ENCODE measurements at places on chromosomes 5 and 9.

- no peak for DNase-seq
These were observed 126.3 kb downstream of the PDE4D start for GRCh38 chr5:59767211-59767605.

DNA sequence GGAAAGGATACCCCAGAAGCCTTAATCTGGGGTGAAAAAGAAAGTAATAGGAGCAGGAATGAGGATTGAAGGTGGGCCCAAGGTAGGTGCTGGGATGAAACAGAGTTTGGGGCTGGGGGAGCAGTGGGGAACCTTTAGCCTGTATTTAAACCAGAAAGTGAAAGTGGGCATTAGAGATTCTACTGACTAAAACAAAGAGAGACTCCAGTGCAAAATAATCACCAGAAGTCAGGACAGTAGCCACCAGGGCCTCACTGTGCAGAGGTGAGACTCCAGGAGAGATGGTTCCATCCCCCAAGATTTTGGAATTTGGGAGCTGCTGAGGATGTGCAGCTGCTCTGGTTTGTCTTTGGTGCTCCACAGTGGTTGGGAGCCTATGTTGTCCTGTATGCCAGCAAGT is 13.1 kb downstream of the DNAJB5 start:
- DNase-seq, result no peak

DNA sequence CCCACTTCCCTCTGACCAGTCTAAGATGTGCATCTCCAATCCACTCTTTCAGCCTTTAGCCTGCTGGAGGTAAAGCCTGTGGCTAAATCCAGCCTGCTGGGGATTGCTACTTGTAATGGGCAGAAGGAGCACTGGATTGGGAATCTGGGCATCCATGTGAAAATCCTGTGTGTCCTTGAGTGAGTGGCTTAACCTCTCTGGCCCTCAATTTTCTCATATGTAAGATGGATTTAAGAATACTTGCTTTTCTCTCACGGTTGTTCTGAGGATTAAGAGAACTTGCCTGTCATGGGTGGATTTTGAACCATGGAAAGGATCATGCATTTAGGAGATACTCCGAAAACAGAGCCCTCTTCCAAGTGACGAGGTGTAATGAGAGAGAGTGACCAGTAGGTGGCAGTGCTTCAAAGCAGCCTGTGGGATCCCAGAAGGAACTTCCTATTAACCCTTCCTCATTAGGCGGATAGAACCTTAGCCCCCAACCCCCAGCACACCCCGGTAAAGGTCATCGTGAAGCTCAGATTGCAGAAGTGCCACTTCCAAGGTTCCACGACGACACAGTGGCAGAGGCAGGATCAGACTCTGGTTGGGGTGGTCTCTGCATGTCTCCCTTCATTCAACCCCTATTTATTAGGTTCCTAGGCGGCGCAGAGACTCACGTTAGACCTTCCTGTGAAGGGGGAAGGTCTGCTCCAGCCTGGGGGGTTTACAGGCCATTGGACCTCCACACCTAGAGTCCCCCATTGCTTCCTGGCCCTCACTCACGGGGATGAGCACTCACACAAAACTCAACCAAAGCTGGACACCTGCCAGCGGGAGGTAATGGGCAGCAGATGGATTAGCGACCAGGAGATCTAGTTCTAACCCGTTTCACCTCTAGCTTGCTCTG is 68.7 kb upstream of the ZNF618 start:
- DNase-seq, result peak; percentile 67

DNA sequence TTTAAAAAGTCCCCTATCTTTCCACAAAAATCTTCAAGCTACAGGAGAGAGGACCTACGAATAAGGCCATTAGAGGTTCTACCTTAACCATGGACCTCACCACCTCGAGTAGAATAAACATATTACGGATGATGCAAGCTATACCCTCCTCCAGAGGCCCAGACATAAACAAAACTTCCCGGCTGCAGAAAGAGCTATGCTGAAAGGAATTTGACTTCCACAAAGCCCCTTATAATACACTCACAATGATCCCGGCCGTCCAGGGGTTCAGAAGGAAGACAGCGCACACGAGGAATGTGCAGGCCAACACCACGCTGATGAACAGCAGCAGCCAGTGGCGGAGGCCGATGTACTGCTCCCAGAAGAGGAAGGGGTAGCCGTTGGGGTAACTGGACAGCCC is 59.0 kb downstream of the PTCH1 start:
- no peak for DNase-seq

GRCh38 chr5:133827830-133828229 is 140.6 kb downstream of the C5orf15 start:
- DNase-seq, result no peak

DNA sequence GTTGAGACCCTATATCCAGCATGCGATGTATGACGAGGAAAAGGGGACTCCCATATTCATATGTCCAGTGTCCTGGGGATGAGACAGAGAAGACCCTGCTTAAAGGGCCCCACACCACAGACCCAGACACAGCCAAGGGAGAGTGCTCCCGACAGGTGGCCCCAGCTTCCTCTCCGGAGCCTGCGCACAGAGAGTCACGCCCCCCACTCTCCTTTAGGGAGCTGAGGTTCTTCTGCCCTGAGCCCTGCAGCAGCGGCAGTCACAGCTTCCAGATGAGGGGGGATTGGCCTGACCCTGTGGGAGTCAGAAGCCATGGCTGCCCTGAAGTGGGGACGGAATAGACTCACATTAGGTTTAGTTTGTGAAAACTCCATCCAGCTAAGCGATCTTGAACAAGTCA is 17.1 kb downstream of the BTNL3 start:
- DNase-seq, result no peak

All from NCI-H1694 treated with DMSO at 0.1 percent for 48 hours (cell line).